Bronchial epithelial cell (primary cell): ENCODE measurements at places on chromosomes 6 and 20. TPM values are rescaled to one million over a fixed set of nuclear protein-coding genes. Genes with fewer than 3 reads are reported as not detected.

- DNase-seq: no peak
These were observed 108.4 kb downstream of the RTN4IP1 start for GRCh38 chr6:106520711-106521401.

- peak; percentile 53 for DNase-seq
These were observed 475.2 kb upstream of the MARCKS start for GRCh38 chr6:113381959-113382358.

GRCh38 chr6:89364586-89364985, 12.1 kb upstream of the UBE2J1 start:
- no peak for DNase-seq

DNA sequence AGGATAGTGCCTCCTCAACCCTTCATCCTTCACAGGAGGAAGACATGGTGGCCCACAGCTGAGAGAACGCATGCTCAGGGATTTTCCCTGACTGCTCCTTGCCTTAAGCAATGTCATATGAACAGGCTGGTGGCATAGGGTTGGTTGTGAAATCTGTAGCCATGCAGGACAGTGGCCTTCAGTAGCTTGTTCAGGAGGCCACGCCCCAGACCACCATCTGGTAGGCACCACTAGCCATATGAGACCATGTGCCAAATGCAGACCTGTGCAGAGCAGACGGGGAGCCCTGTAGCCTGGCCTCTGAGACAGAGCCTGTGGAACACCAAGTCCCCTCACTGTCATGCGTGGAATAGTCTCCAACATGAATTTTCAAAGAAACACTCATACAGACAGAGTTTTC, 76.5 kb downstream of the ADTRP start:
- DNase-seq: no peak

GRCh38 chr6:69106511-69106910, 471.4 kb downstream of the ADGRB3 start:
- no peak for DNase-seq

DNA sequence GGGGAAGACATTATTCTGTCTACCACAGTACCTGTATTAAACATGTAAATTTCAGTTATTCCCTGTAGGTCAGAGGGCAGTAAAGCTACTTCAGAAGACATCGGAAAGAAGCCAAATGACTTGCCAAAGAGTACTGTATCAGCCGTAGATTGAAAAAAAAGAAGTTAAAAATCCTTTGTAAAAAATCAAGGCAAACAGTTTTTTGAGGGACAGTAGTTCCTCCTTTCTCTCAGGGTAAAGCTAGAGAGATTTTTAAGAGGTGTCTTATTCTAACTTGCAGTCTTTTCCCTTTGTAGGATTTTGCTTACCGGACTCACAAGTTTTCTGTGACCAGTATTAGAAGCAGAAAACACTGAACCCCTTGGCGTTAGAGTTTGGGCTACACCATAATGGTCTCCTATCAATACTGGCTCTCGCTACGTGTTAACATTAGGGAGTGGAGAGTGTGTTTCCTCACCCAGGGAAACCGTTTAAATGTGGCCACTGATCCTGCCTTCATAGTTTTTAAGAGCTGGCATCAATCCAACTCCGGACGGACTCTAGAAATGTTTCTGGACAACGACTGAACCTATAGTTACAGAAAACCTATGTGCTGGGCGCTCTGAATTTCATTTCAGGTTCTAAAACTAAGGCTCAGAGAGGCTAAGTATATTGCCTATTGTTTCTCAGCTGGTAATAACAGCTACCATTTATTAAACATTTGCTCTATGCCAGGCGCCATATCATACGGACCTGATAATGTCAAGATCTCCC, 1.3 kb upstream of the ASXL1 start:
- no peak for DNase-seq

DNA sequence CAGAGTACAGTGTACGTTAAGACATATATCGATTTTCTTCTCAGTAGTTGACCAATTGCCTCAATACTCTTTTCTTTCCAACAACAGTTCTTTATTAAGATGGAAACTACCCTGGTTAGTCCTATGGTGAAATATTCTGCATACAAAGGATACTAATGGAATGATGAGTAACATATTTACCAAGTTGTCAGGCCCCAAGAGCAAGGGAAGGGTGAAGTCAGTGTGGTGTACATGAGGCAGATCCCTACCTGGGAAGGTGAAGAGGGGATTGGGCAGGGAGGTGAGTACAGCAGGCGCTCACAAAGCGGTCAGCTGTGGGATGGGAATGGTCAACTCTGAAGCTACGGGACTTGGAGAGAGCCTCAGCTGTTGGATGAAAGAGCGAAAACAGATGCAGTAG, 29.7 kb downstream of the GJA1 start:
- DNase-seq: peak; percentile 66

UST gene
- total RNA-seq: 18.7 and 26.9 TPM in 2 replicates

ENTPD6 gene
- 97.8 and 117 TPM in 2 replicates for total RNA-seq

PRL gene
- total RNA-seq: not detected in 2 replicates

CD24 gene
- 911 and 1,344 TPM in 2 replicates for total RNA-seq
